Stimulated activated CD8-positive, alpha-beta memory T cell treated with anti-CD3 and anti-CD28 coated beads, Interleukin-4, amount 100 ng/mL, for 1 hour (primary cell): ENCODE measurements at places on chromosomes 2 and 18.

DNA sequence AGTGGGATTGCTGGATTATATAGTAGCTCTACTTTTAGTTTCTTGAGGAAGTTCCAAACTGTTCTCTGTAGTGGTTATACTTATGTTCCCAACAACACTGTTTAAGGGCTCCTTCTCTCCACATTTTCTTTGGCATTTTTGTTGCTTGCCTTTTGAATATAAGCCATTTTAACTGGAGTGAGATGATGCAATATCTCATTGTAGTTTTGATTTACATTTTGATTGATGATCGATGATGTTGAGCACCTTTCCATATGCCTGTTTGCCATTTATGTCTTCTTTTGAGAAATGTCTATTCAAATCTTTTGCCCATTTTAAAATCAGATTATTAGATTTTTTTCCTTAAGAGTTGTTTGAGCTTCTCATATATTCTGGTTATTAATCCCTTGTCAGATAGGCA, 243.3 kb downstream of the PTGR3 start:
- DNase-seq = no peak

GRCh38 chr2:161030260-161031063, 129.8 kb upstream of the TANK start:
- DNase-seq = no peak

DNA sequence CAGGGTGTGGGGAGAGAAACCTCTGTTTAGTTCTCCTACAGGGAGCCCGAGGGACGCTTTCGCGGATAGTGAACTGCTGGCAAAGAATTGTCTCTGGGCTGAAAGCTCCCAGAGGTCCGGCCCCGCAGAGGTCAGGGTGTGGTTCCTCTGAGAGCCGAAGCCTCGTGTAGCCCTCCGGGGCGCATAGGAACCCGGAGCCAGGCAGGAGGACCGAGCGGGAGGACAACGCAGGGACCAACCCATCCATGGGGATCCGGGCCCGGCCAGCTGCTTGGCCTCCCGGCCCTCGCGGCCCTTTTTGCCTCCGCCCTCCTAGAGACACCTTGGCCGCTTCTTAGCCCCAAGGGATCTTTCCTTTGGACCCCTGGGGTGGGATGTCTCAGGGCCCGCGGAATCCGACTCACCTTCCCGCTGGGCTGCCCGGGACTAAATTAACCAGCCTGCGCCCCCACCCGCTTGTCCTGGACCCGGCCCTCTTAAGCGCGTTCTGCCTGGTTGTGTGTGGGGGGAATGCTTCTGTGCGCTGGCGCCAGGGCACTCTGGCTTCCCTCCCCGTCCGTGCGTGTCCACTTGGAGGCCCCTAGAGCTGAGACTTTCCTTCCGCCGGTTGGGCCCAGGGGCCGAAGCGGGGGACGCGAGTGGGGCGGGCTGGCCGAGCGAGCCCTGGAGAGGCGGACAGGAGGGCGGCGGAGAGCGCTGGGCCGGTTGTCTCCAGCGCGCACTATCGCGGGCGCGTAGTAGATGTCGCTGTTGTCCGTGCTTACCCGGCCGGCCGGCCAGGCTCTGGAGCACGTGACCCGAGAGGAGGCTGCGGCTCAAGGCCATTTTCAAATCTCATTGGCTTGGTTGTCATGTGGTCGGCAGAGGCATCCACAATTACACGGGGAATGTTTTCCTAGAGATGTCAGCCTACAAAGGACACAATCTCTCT, at the start of gene HOXD10:
TSS of gene HOXD10 (plus strand) at position 896 of the 931 bp plus-strand sequence. CDS start 56 bp downstream, outside the sequence.
- no peak for DNase-seq

GRCh38 chr2:140199312-140199711, 1419.1 kb upstream of the NXPH2 start:
- no peak for DNase-seq

GRCh38 chr2:159807183-159808031, 9.4 kb upstream of the CD302 start:
- DNase-seq = no peak

- no peak for DNase-seq
These were observed 7.6 kb upstream of the NAGK start for GRCh38 chr2:71060871-71061270.

- no peak for DNase-seq
These were observed 15.5 kb upstream of the DUSP19 start for GRCh38 chr2:183063083-183063482.

- no peak for DNase-seq
These were observed 167.3 kb downstream of the ASXL3 start for GRCh38 chr18:33745151-33745795.

- no peak for DNase-seq
These were observed 1167.9 kb downstream of the DSC3 start for GRCh38 chr18:29874519-29875098.

GRCh38 chr2:51510303-51510702, 478.4 kb upstream of the NRXN1 start:
- DNase-seq = no peak

DNA sequence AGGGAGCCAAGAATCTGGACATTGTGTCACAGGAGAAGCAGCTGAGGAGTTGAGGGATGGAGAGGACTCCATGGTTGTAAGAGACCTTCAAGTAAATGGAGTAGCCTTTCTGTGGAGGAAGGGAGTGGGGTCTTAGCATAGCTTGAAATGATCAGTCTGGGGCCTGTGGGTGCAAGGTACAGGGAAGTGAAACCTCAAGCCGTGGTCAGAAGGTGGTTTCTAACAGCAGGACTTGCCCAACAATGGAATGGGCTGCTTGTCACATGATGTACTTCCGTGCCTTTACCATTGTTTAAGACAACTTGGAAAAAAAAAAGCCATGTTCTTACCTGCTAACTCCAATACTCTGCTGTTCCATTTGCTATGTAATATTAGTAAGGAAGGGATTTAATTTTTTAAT, 140.7 kb downstream of the LDLRAD4 start:
- DNase-seq = no peak

DNA sequence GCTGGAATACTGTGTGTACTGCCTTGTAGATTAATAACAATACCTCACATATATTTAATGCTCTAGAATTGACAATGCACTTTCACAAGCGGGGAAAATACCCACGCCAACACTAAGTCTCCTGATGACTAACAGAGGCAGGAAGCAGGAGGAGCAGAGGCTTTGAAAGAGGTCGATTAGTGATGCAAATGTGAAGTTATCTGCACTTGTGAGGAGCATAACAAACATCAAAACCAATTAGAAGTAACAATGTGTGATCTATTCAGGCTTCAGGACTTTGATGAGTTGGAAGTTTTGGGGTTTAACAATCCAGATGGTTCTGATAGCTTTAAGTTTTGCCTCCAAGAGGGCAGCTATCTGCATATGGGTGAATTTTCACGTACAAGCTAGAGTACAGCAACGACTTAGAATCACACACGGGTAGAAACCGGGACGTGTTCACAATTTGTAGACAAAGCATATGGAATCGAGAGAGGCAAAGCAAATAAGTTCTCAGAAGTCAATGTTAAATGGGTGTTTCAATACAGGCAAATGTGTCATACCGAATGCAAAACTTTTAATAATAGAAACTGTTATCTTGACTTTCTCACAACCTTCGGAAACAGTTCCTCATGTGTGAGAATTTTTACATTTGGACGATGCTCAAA, 114.5 kb downstream of the METTL8 start:
- DNase-seq = no peak

DNA sequence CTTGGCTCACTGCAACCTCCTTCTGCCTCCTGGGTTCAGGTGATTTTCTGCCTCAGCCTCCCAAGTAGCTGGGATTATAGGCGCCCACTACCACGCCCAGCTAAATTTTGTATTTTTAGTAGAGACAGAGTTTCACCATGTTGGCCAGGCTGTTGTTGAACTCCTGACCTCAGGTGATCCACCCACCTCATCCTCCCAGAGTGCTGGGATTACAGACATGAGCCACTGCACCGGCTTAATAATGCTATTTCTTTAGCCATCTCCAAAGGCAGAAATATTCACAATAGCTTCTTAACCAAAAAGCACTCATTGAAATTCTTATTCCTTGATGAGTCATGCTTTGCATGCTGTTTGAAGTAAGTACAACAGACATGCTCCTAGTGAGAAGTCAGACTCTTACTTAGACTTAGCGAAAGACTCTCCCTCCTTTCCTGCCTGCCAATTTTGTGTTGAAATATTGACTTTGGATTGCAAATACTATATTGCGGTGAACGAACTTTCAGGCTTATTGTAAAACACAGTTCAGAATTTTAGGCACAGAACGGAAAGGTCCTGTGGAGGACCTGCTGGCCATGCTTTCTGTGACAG, 4.4 kb downstream of the ACTR3 start:
- DNase-seq = no peak
